Activated CD4-positive, CD25-positive, alpha-beta regulatory T cell treated with anti-CD3 and anti-CD28 coated beads, Interleukin-2, amount 50 U/mL, for 72 hours (primary cell): ENCODE measurements at places on chromosomes 16 and 17.
A peak's percentile ranks its signal among the peaks of the same experiment; 100 is the strongest.

GRCh38 chr17:46730679-46731078 is 87.8 kb downstream of the WNT3 start:
- DNase-seq: no peak

DNA sequence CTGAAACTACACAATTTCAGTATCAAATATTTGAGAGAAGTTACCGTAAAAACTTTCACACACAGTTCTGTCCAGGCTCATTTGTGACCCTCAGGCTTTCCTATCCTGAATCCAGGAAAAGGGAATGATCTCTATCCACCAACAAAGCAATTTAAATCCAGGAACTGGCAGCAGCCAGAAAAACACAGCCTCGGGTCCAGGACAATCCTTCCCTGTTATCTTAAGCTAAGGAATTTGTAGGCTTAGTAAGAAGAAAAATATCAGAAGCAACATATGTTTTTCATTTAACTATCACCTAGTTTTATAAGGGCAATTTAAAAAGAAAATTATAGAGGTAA is 47.1 kb downstream of the TEX2 start:
- DNase-seq: no peak

GRCh38 chr16:71670537-71670936 is 44.6 kb downstream of the MARVELD3 start:
- DNase-seq: no peak

- no peak for DNase-seq
These were observed 58.5 kb downstream of the IQCK start for GRCh38 chr16:19776565-19776964.

DNA sequence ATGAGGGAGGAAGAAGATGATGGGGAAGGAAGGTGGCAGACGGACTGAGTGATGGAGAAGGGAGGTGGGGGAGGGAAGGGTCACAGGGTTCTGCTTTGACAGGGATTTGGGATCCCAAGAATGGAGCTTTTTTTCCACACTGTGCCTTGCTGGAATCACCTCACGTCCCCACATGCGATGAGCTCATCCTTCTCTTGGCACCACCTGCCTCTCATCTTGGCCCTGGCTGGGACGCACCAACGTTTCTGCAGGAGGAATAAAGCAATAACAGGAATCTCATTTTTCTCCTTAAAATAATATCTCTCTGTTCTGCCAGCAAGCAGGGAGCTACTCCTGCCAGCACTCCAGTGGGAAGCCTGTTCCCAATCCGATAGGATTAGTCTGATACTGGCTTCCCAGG is 47.8 kb downstream of the MEOX1 start:
- no peak for DNase-seq

GRCh38 chr17:7213895-7214299 is 5.7 kb downstream of the DLG4 start:
- no peak for DNase-seq

DNA sequence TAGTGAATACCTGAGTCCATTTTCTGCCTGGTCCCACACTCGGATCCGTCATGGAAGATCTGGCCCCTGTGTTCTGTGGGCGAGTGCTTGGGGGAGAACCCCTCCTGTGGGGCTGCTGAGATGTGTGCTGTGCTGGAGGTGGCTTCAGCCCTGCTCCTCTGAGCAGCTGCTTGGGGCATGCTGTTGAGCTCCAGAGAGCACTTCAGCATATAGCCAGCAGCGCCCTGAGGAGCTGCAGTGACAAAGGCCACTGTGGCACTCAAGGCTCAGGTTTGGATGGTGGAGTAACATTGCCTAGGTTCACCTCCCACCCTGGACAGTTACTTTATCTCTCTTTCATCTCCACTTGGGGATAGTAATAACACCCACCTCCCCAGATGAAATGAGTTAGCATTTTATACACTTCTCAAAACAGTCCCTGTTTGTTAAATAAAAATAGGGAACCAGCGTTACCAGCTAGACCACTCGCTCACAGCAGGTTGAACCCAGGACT is 75.3 kb downstream of the KSR1 start:
- no peak for DNase-seq

DNA sequence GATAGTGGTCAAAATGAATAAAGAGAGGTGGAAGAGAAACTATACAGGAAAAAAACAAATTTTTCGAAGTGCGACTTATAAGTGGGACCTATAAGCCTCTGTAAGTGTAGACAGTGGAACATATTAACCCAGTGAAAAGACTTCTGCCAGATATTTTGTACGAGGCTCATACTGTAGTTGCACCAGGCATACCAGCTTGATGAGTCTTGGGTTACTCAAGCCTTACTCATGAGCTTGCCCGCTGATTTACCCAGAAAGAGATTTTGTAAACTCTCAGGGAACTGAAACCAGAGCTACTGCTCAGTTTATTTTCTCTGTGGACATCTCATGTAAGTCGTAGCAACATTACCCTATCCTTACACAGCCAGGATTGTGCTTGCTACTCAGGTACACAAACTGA is 708.0 kb upstream of the SOX9 start:
- DNase-seq: no peak

GRCh38 chr17:36525113-36525512 is 9.6 kb downstream of the MYO19 start:
- DNase-seq: no peak

DNA sequence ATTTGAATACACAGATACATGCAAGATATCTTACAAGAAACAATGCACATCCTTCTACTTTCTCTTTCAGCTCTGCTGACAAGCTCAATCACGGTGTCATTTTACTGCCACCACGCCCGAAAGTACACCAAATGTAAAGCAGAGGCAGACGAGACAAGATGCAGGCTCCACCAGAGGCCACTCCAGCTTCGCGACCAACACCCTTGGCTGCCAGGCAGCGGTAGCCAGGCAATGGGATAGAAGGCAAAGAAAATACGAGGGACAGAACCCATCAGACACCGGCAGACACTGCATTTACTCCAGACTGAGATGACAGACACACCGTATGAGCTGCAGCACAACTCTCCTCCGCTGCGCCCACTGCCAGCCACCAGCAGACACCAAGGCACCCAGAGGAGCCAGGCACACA is 41.0 kb downstream of the USP22 start:
- DNase-seq: no peak

- DNase-seq: no peak
These were observed 25.6 kb downstream of the PMP22 start for GRCh38 chr17:15239491-15239890.

GRCh38 chr17:8151641-8152111 is 528 bp downstream of the PER1 start:
- DNase-seq: peak; percentile 39
